ENCODE measurements at places on chromosomes 1 and 21.
A peak's percentile ranks its signal among the peaks of the same experiment; 100 is the strongest.

DNA sequence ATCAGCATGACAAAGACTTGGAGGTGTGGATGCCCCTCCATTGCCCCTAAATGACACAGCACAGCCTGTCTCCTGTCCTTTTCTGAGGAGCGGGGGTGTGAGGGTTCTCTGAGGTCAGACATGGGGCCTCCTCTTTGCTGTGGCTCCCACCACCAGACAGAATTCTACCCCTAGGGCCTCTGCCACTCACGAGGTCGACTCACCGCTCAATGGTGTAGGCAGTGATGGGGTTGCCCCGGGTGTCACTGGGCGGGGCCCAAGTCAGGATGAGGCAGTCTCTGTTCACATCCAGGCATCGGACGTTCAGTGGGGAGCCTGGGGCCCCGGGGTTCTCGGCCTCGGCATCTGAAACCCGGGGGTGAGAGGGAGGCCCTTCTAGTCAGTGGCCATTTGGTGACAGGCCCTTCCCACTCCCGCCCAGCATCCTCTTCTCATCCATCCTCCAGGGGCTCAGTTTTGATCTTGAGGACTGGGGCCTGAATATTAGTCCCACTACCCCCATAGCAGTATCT, 19.9 kb downstream of the MYOM3 start:
- DNase-seq = no peak

DNA sequence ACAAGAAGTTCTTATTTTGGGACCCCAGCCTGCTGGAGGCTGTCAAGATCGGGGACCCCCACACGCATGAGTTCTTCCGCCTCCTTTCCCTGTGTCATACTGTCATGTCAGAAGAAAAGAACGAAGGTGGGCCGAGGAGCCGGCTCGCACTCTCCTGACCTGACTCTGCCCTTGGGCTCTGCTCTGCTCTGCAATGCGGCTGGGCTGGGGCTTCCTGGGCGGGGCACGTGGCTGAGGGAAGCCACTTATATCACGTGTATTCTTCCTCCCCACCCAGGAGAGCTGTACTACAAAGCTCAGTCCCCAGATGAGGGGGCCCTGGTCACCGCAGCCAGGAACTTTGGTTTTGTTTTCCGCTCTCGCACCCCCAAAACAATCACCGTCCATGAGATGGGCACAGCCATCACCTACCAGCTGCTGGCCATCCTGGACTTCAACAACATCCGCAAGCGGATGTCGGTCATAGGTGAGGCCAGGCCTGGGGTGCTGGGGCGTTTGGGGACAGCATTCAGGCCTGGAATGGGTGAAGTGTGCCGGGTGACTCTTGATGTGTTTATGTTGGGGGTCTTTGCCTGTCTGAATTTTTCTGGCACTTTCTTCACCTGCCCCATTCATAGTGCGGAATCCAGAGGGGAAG, 17.6 kb downstream of the ATP8B2 start:
- DNase-seq = no peak

GRCh38 chr1:44651069-44651468, 23.2 kb downstream of the TMEM53 start:
- no peak for DNase-seq

DNA sequence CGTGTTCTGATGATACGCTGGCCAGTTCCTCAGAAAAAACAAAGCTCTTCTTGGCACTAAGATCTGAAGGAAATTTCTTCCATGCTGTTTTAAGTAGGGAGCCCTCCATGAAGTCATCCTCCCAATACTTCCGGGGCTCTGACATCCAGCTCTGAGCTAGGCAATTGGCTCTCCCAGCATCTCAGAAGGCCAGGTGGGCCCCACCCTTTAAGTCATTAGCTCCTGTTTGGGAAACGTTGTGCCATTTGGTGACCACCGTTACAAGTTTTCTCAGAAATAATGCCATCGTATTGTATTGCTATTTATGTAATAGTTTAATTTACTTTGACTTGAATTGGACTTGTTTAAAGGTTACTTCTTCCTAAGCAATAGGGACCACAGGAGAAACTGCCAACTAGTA, 130.3 kb upstream of the EDN2 start:
- DNase-seq = no peak

- peak; percentile 79 for DNase-seq
Observed at GRCh38 chr1:15849775-15850324, 2.3 kb downstream of the SPEN start.

- DNase-seq = no peak
Observed at GRCh38 chr1:41629571-41629970, 145.1 kb upstream of the EDN2 start.

GRCh38 chr1:244053831-244054230, 2.7 kb downstream of the ZBTB18 start:
- DNase-seq = no peak

- no peak for DNase-seq
Observed at GRCh38 chr1:21240706-21241105, 49.6 kb downstream of the ECE1 start.

DNA sequence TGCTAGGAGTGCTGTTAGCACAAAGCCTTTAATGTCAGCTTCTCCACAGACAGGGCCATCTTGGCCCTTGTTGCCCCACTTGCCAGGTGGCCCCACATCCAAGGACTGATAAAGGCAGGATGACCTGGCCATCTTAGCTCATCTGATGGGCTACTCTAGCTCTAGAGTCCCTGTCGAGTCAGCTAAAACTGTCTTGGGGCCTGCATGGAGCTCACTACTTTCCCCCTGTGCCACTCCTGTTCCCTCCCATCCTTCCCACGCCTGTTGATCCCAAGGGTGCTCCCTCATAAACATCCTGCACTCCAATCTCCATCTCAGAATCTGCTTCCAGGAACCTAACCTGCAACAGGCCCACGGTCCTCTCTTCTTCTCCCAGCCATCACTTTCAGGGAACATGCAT, 652 bp upstream of the GPX7 start:
- no peak for DNase-seq

GRCh38 chr1:17869815-17870214, 114.7 kb downstream of the ACTL8 start:
- DNase-seq = no peak

DNA sequence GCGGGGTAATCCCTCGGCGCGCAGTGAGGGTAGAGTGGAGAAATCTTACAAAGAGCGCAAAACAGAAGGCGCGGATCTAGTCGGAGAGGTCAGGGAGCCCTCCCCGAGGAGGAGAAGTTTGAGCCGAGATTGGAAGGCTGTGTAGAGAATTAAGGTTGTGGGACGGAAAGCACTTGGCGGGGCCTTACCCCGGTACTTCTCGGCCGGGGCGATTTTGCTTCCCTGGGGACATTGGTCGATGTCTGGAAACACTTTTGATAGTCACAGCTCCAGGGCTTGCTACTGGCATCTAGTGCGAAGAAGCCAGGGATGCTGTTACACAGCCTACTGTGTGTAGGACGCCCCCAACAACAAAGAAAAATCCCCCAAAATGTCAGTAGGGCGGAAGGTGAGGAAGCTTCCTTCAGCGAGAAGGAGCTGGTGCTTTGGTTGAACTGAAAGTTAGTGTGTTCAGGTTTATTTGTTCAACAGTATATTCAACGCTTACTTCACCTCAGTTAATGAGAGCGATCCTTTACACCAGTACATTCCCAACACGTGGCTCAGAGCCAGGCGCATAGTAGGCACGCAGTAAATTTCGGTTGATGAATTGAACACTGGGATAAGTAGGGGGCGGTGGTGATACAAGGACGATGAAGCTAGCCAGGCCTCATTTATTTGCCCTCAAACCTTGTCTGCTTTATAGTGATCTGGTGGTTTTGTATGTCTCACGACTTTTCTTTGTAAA, 807 bp downstream of the CEP85 start:
- DNase-seq = peak; percentile 47

DNA sequence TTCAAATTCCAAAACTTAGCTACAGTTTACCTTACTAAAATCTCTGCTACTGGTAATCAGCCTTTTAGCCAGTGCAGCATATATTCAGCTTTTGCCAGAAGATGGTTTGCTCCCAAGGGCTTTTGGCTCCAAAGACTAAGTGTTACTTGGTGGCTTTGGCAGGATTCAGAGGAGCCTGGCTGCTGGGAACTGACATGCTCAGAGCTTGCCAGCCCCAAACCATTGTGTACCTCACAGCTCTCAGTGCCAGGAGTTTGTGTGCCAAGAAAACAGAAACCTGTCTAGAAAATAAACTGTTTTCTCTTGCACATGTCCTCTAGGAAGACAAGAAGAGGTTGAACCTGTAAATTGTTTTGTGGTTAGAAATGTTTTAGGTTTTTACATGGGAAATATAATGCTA, 315.9 kb downstream of the ST6GALNAC3 start:
- DNase-seq = peak; percentile 7

DNA sequence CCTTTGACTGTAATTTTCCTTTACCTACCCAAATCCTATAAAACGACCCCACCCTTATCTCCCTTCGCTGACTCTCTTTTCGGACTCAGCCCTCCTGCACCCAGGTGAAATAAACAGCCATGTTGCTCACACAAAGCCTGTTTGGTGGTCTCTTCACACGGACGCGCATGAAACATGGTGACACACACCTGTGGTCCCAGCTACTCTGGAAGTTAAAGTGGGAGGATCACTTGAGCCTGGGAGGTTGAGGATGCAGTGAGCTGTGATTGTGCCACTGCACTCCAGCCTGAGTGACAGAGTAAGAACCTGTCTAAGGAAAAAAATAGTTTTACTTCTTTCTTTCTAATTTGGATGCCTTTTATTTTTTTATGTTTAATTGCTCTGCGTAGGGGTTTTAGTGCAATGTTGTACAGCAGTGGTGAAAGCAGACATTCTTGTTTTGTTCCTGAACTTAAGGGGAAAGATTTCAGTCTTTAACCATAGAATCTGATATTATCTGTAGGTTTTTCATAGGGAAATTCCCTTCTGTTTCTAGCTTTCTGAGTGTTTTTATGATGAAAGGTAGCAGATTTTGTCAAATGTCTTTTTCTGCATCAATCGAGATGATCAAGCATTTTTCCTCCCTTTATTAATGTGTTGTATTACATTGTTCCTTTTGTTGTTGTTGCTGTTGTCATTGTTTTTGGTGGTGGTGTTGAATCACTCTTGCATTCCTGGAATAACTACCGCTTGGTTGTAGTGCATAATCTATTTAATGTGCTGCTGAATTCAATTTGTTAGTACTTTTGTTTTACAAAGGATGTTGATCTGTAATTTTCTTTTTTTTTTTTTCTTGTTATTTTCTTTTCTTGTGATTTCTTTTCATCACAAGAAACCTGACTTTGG, 497.4 kb downstream of the DISC1 start:
- no peak for DNase-seq

DNA sequence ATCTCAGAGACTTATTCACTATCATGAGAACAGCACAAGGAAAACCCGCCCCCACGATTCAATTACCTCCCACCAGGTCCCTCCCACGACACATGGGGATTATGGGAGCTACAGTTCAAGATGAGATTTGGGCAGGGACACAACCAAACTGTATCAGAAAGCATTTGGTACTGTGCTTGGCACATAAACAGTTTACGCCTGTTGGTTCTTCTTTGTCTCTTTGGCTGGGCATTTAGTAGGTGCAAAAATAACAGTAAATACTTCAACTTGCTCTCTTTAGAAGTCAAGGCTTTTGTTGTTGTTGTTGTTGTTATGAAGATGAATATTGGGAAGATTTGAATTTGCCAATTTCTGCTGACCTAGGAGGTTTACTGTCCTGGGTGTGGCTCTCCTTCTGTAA, 175.4 kb upstream of the IGSF21 start:
- DNase-seq = no peak

GRCh38 chr1:42784946-42785693, at the start of gene TMEM269:
TSS of gene TMEM269 (plus strand) at chr1:42784991. CDS start at chr1:42789894, 4,903 bp downstream.
- DNase-seq = no peak

- DNase-seq = no peak
Observed at GRCh38 chr1:248857201-248857600, 1.7 kb downstream of the ZNF692 start.

- peak; percentile 22 for DNase-seq
Observed at GRCh38 chr1:82778612-82779011, 977.9 kb downstream of the ADGRL2 start.

- DNase-seq = no peak
Observed at GRCh38 chr1:108644984-108645383, 15.9 kb downstream of the HENMT1 start.

GRCh38 chr21:29231756-29232529, 66.8 kb upstream of the BACH1 start:
- no peak for DNase-seq

DNA sequence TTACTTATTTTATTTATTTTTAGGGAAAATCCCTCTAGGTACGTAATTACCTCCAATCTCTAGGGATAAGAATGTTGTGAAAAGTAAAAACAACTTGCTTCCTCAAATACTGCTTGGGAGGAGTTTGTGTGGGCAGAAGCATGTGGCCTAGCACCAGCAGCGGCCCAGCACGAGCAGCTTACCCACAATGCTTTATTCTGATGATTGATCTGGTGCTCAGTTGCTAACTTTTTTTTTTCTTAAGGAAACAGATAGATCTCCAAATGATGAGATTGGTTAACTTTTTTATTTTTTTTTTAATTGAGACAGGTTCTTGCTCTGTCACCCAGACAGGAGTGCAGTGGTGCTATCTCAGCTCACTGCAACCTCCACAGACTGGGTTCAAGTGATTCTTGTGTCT, 4.2 kb downstream of the CLIC6 start:
- DNase-seq = no peak

GRCh38 chr1:64268653-64269557, 65.5 kb downstream of the UBE2U start:
- DNase-seq = peak; percentile 93

GRCh38 chr1:239733995-239734394, 347.6 kb downstream of the CHRM3 start:
- DNase-seq = no peak

GRCh38 chr1:202184750-202185460, 8.7 kb upstream of the LGR6 start:
- peak; percentile 95 for DNase-seq

GRCh38 chr1:17777818-17778217, 22.7 kb downstream of the ACTL8 start:
- no peak for DNase-seq

DNA sequence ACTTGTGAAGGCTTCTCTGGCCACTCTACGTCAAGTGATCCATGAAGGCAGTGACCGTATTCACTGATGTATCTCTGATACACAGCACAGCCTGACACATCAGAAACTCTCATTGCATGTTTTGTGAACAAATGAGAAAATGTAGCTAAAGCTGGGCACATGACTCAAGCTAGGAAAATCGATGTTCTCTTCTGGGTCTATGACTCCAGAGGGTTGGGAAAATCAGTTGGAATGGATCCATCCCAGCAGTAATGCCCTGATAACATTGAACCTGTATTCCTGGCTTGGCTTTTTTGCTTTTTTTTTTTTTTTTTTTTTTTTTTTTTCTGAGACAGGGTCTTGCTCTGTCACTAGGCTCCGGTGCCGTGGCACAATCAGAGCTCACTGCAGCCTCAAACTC, 395.7 kb downstream of the KCNH1 start:
- no peak for DNase-seq

DNA sequence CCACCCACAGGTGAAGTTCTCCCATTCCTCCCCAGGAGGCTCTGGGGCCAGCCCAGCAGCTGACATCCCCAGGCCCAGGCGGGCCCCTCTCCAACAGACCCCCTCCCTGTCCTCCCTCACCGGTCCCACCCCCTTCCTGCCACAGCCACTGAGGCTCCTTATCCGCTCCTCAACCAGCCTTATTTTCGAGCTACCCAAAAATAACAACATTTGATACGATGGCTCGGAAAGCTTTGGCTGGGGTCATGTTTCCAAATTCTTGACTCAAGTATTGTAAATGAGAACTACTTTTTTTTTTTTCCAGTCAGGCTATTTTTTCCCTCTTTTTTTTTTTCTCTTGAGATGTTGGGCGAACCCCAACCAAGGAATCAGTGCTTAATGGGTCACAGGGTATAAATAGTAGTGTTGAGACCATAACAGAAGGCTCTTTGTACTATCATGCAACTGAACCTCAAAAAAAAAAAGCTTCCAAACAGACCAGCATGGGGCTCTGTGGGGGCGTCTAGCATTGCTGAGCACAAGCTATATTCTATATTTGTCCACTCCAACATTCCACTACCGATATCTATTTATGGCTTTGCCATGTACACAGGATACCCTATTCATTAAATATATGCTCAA, 27.2 kb downstream of the IRF2BP2 start:
- DNase-seq = no peak

Data from hepatocyte (in vitro differentiated cells).